ENCODE measurements at places on chromosomes 3 and 15.

GRCh38 chr15:51776952-51777569, 25.7 kb downstream of the TMOD2 start:
- DNase-seq = peak; percentile 34

- no peak for DNase-seq
Observed at GRCh38 chr15:71060983-71061382, 54.3 kb upstream of the THSD4 start.

DNA sequence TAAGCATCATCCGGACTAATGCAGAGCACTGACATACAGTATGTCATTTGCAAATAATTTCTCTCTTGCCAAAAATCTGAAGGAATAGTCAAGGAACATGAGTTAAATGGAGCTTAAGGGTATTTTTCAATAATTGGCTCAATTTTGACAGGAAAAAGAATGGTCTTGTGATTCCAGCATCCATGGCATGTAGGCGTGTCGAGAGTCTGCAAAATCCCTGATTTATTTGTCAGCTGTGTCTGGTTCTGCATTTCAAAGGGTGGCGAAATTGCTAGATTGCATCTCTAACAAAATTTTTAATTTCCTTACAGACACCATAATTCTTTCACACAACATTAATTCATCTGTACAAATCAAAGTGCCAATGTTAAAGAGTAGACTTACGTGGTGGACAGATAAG, 65.4 kb upstream of the TBC1D23 start:
- DNase-seq = no peak

DNA sequence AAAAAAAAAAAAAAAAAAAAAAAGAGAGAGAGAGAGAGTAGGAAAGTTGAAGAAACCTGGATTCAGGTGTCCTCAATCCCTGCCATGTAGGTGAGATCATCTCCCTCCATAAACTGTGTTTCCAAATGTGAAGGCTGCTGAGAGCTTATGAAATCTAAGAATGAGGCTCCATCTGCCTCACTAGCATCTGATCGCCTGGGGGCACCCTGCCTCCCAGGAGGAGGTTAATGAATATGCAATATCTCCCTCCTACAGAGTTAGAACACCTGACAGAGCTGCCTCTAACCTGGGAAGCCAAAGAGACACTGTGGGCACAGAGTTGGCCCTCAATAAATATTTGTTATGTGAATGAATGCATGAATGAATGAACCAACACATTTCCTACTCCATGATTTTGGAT, 23.8 kb upstream of the ZNF148 start:
- no peak for DNase-seq

DNA sequence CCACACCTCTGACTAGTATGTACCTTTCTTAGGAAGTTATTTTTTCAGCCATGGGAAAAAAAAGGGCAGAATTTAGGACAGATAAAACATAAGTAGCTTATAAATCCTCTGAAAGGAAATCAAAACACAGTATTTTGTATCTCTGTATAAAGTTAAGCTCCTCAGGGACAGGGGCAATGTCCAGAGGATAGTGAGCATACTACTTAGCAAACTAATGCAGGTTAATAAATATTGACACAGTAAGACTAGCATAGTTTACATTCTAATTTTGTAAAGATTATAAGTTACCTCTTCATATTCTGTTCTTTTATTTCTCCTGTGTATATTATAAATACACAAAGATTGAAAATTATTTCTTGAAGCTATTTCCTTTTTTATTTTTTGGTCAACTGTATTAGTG, 2.1 kb downstream of the UBE3A start:
- no peak for DNase-seq

DNA sequence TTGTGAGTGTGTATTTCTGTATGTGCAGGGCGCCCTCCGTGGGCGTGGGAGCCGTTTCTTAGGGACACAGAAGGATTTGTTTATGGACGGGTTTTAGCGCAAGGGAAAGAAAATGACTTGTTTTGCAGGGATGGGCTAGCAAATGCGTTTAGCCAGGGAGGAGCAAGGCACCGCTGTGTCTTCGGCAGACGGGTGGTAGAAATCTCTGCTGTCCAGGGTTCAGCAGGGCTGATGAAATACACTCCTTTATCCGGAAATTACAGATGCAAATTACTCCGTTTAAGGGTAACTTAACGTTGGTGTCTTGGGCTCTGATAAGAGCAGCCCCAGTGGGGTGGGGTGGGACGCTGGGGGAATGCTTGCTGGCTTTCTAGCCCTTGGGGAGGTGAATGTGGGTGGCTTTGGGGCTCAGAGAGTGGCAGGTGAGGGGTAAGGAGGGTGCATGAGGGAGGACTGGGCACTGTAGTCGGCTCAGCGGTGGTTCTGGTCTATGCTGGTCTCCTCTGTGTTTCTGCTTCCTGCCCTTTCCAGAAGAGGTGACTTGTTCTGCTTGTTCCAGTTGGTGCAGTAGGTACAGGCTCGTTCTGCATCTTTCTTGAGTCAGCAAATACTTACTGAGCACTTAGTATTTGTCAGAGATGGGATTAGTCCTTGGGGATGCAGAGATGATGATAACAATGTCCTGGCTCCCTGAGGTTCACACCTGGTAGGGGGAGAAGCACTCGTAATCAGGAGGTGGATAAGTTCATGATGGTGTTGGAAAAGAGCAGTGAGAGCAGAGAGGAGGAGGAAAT, 954 bp downstream of the SV2B start:
- no peak for DNase-seq

DNA sequence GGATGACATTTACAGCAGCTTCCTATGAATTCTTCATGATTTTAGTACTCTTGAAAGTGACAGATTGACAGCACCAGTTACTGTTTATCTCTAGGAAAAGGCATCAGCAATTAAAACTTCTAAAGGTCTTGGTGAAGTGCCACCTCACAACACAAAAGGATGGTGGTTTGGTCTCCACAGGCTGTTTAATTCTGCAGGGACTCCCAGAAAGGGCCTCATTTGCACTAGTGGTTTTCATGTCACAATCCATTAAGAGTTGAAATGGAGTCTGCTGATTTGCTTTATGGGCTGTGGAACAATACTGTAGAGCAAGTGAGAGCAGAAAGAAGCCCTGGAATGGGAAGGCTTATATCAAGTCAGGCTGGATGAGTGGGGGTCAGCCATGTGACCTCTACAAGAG, 225.3 kb upstream of the KCNMB2 start:
- DNase-seq = no peak

GRCh38 chr3:37240170-37240945, 66.0 kb upstream of the LRRFIP2 start:
- no peak for DNase-seq

GRCh38 chr3:63857311-63857710, 6.3 kb downstream of the THOC7 start:
- no peak for DNase-seq

DNA sequence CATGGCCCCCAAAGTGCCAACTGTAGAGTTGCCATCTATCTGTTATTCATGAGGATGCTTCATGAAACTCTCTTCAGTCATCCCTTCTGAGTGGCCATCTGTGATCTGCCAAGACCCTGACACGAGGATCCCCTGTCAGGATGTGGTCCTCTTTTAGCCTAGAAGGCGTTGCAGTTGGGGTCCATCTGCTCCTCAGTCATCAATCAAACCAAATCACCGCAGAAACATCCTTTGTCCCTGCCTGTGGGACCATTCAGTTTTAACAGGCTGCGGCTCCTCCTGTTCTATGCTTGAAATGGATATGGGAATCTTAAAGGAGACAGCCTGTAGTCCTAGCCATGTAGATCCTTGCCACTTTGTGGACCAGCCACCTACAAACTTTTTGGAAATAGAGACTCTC, 5.9 kb upstream of the RPS27L start:
- DNase-seq = no peak

- DNase-seq = no peak
Observed at GRCh38 chr15:81296673-81297072, 27.3 kb downstream of the STARD5 start.

Data from NCI-H1092 (cell line).